ENCODE measurements at places on chromosomes 12 and 14.

- DNase-seq: no peak
Observed at GRCh38 chr12:122732170-122732569, 1.5 kb upstream of the HCAR1 start.

GRCh38 chr12:118140825-118141224 is 4.9 kb downstream of the PEBP1 start:
- no peak for DNase-seq

- no peak for DNase-seq
Observed at GRCh38 chr14:58078068-58078467, 73.9 kb downstream of the ARMH4 start.

GRCh38 chr12:84877340-84877739 is 35.3 kb downstream of the SLC6A15 start:
- DNase-seq: no peak

DNA sequence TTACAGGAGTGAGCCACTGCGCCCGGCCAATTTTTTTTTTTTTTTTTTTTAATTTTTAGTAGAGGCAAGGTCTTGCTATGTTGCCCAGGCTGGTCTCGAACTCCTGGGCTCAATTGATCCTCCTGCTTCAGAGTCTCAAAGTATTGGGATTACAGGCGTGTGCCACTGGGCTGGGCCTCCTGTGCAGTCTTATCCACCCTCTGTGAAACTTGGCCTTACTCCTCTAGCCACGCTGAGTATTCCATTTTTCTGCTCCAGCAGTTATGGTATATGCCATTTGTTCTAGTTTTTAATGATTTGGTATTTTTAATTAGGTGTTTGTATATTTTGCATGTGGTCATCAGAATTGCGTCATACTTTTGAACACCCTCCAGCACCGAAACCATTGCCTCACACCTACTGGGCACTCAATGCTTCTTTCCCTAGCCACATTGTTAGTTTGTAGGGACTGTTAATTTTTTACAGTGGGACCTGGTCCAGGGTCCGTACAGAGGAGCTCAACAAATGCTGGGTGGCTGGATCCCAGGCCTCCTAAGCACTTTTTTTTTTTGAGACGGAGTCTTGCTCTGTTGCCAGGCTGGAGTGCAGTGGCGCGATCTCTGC is 11.4 kb downstream of the RIOX1 start:
- no peak for DNase-seq

GRCh38 chr14:104797115-104798044 is 1.8 kb upstream of the AKT1 start:
- peak; percentile 52 for DNase-seq

- no peak for DNase-seq
Observed at GRCh38 chr14:38951451-38951850, 151.6 kb downstream of the SEC23A start.

DNA sequence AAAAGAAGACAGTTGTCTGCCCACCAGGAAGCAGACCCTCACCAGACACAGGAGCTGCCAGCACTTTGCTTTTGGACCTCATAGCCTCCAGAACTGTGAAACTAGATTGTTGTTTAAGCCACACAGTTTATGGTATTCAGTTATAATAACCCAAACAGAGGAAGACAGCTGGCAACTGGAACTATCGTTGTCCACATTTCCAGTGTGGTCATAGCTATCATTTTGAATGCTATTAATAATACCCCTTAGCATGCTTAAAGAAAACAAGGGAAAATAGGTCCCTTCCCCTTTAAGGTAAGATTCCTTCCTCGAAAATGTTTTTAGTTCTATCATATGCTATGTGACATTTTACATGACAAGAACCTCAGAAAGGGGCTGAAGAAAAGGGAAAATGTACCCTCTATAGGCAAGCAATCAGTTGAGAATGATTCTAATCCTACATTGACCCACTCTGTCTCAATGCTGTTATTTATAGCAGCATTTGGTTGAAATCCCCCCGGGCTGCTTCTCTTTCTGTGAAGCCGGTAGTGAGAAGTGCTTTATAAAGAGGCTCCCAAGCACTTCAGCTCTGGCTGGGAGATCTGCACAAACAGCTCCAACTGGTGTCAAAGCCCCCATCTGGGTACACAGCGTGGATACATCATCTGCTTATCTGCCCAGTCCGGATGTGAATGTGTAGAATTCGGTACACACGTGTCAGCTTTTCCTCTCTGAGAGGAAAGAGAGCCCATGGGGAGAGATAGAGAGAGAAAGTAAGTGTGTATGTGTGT is 221.2 kb upstream of the FLRT2 start:
- peak; percentile 88 for DNase-seq

DNA sequence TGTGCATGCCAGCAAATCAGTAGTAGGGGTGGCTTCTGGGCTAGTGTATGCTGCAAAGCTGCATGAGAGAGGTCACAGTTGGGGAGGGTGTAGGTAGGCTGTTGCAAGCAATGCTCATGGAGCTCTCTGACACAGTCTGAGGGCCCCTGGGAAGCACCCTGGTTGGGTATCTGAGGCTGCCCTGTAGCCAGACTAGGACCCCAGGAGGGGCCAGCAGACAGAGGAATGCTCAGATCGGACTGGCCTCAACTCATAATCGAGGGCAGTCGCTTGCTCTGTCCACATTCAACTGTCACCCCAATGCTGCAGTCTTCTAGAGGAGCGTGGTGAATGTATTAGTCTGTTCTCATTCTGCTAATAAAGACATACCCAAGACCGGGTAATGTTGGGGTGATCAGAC is 204.0 kb upstream of the ALG10 start:
- DNase-seq: no peak

- no peak for DNase-seq
Observed at GRCh38 chr12:12267742-12268200, 927 bp upstream of the LRP6 start.

DNA sequence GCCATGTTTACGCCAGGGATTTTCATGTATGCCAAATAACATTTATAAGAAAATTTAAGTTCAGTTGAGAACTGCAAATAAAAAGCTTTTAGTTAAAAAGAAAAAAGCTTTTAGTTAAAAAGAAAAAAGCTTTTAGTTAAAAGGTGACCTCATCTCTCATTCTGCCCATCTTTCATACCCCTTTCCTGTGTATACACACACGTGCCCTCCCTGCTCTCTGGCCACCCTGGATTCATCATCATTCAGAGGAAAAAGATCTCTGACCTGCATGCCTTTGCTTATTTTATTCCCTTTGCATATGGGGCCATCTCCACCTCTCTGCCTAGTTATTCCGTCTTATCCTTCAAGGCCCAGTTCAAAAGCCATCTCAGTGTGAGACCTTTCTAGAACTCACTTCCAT is 38.1 kb upstream of the CDK17 start:
- no peak for DNase-seq

DNA sequence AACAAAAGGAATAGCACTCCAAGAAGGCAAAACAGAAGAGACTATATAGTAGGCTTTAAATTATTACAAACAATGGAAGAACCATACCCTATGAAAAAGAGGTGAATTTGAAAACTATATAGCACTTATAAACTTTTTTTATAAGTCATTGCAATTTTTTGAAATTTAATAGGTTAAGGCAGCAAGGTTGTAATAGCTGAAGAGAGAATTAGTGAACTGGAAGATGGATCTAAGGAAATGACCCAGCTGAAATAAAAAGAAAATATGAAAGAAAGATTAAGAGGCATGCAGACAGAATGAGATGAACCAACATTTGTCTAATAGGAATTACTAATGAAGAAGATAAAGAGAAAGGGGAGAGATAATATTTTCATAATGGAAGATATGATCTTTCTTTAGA is 9.8 kb downstream of the TESC start:
- no peak for DNase-seq

DNA sequence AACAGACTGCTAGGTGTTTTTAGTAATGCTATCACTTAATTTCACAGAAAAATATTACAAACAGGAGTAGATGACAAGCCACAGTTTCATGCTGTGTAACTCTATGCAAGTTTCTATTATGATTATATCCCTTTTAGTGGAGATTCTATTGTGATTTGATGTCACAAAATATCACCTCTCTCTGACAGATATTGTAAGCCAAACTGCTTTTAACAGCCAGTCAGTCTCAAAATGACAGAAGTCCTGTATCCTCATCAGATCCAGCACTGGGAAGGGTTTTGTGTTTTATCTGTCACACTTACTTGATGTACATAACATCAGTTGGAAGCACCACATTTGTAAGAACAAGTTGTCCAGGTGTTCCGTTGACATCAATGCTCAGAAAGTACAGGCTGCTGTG is 164.8 kb downstream of the DERA start:
- no peak for DNase-seq

DNA sequence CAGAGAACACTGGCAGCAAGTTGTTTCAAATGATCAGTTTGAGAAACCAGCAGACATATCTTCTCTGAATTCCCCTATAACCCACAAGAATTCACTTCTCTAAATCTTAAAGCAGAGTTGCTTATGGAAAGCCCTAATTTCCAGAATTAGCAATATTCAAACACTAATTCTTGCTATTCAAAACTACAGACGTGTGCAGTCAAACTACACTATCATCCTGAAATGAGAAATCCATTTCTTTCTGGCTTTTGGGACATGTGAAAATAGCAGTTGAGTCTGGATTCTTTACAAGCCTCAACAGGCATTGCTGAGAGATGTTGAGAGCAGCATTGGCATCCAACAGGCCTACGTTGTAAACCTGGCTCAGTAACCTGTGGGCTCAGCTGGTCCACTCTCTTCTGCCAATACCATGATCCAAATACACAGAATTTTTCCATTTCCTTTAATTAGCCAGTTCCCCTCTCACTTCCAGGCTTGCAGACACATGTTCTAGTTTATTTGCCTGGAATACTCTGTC is 74.6 kb upstream of the TMTC1 start:
- no peak for DNase-seq

DNA sequence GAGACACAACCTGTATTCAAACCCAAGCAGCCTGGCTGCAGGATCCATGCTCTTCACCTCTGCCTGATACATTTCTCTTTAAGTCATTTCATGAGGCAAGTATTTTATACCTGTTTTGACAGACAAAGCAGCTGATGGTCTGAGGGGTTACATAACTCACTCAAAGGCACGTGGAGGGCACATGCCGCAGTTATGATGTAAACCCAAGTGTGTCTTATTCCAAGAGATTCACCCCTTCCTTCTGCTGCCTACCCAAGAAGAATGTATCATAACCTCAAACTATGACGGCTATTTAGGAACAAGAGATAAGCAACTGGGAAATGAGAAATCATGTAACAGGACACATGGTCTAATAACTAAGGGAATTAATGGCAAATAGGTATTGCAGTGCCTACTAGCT is 329.8 kb upstream of the TMPO start:
- no peak for DNase-seq

GRCh38 chr14:76293923-76294322 is 82.0 kb upstream of the ESRRB start:
- DNase-seq: no peak

GRCh38 chr12:125185311-125185739 is 120.1 kb downstream of the AACS start:
- no peak for DNase-seq

DNA sequence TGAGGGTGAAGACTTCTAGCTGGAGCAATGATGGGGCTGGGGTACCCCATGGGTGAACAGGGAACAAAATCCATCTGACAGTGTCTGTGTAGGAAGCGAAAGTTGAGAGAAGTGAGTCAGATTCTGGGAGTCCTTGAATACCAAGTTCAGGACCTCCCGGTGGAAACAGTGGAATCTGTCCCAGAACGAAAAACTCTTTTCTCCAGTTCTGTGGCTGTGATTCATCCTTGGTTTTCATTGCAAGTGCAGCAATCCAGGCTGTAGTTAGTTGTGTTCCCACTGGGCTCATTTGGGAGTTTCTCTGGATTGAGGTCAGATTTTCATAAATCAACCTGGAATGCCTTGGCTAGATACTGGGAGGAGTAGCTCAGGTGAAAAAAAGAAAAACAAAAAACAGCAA is 120.7 kb downstream of the C12orf75 start:
- no peak for DNase-seq

DNA sequence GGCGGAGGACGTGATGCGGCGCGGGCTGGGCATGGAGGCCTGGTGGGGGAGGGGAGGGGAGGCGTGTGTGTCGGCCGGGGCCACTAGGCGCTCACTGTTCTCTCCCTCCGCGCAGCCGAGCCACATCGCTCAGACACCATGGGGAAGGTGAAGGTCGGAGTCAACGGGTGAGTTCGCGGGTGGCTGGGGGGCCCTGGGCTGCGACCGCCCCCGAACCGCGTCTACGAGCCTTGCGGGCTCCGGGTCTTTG is 303 bp downstream of the GAPDH start:
- DNase-seq: no peak

DNA sequence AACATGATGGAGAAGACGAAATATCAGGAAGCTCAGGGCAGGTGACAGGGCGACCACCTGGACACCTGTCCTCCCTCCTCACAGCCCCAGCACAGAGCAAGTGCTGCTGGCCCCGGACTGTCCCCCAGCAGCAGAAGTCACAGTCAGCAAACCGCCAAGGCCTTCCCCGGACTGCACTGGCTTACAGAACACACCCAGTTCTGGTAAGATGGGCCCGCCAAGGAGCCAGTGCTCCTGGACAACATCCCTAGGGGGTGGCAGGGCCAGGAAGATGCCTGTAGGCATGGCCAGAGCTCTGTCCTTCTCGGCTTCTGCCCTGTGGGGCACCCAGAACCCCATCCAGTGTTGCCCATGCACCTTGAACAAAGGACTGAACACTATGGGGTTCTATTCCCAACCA is 77.9 kb downstream of the BCL11B start:
- no peak for DNase-seq

- peak; percentile 7 for DNase-seq
Observed at GRCh38 chr12:41795910-41796309, 348.8 kb downstream of the GXYLT1 start.

GRCh38 chr12:24600551-24600950 is 348.4 kb downstream of the BCAT1 start:
- DNase-seq: no peak

DNA sequence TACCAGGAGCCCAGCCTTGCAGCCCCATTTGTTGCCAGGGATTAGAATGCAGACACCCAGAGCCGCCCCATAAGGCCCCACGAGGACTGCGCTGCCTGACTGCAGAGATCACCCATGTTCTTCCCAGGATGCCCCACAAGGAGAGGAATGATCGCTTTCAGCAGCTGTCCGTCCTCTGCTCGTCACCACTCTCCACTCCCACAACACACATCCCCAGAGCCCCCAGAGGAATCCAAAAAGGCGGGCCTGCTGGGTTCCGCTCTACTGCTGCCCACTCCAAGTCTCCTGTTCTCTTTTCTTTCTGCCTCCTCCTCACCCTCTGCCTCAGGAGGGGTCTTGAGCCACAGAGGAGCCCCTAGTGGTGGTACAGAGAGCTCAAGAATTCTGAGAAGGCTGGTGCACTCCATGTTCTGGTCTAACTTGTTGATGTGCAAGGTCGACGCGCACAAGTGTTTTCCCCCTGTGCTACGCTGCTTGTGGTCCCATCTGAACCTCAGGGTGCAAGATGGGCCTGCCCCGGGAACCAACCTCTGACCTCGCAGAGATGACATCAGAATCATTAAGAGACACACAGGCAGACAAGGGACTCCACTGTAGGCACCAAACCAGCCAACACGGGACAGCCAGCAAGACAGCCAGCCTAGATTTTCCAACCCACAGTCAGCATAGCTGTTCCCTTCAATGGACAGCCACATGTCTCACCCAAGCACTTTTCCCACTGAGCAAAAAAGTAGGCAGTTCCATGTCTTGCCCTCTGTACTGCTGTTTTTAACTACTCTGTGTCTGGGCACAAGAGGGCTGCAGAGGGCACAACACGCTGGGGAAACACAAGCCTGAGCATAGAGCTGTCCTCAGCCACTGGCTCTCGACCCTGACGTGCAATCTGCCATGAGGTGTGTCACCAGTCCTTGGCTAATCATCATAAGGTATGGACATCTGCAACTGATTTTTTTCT is 29.9 kb downstream of the PXN start:
- peak; percentile 50 for DNase-seq

- no peak for DNase-seq
Observed at GRCh38 chr14:101734246-101734847, 27.2 kb upstream of the PPP2R5C start.
